ENCODE measurements at places on chromosomes 16 and 17.

- no peak for DNase-seq
Measured at GRCh38 chr17:56506349-56506748, 87.2 kb upstream of the NOG start.

DNA sequence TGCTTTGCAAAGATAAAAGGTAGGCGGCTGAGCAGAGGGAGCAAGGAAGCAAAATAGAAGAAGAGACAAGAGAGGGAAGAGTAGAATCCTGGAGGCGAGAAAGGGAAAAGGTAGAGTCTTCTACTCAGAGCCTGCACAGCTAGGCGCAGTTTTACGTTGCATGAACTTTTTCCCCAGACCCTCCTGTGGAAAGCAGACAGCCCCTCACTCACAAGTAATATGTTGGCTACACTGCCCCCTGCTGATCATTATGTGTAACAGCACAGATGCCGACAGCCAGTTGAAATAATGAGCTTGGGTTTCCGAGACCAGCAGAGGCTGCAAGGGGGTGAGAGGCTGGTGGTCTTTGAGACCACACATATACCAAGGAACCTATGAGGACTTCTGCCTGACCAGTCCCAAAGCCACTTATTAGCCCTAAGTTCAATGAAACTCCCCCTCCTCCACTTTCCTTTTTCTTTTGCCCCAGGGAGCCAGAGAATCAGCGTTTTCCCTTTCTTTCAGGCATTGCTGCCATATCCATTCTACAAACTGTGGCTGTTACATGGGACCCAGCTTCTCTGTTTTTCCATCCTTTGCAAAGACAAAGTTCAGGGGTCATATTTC, 22.5 kb upstream of the CMTR2 start:
- DNase-seq = peak; percentile 24

- DNase-seq = no peak
Measured at GRCh38 chr16:20944861-20945574, 44.4 kb downstream of the LYRM1 start.

DNA sequence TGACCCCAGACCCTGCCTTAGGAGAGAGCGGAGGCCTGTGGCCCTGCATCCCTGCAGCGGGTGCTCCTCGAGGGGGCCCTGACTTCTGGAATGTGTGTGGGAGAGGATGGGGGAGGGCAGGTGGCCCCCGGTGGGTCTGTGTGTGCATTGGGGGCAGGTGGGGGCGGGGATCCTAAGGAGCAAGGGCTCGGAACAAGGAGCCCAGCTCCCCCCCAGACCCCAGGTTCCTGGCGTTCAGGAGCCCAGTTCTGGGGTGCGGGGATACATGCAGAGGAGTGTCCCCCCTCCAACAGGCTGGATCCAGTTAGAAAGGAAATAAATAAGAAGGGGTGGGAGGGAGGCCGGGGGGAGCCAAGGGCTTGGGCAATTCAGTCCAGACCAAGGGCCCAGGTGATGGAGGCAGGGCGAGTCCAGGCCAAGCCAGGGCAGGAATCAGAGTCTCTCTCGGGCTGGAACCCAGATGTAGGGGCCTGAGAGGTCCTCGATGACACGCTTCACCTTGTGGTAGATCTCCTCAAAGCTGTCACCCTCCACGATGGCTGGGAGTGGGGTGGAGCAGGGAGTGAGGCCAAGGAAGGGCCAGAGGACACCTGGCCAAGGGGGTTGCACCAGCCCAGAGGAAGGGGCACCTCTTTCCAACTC, 11.2 kb upstream of the ASGR1 start:
- DNase-seq = no peak

DNA sequence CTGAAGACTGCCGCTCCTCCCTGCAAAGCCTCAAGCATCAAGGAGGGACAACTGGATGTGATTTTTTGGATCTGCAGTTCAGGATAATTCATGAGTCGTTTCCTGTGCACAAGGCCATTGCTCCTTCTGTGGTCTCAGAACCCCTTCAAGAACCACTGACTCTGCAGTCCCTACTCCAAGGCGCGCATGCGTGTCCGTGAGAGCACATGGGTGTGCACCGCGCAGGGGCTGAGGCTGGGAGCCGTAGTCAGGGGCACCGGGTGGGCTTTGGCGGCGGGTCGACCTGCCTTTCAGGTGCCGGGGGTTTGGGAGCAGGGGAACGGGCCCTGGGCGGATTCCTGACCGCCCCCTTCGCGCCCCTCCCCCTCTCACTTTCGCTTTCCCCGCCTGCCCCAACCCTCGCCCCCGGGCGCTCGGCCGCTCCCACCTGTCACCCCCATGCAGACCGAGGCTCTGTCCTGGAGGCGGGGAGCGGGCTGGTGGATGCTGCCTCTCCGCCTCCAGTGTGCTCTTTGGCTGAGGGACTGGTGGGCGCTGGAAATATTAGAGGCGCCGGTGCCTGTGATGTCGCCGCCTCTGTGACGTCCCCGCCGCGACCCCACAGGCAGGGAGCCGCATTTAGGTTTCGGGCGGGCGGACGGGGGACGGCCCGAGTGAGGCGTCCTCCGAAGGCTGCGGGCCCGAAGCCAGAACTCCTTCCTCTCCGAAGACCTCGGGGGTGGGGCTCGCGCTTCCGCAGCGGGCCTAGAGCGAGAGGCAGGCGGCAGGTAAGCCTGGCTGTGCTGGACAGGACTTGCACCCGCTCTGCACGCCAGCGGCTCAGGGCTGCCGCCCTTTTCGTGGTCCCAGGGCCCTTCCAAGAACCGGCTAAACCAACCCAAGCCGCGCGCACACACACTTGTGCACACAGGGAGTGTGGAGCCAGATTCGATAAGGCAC, at the start of gene SPATA32:
Gene SPATA32 (minus strand): TSS at position 518 of the 939 bp plus-strand sequence. CDS start 78 bp downstream, at position 440.
- no peak for DNase-seq

DNA sequence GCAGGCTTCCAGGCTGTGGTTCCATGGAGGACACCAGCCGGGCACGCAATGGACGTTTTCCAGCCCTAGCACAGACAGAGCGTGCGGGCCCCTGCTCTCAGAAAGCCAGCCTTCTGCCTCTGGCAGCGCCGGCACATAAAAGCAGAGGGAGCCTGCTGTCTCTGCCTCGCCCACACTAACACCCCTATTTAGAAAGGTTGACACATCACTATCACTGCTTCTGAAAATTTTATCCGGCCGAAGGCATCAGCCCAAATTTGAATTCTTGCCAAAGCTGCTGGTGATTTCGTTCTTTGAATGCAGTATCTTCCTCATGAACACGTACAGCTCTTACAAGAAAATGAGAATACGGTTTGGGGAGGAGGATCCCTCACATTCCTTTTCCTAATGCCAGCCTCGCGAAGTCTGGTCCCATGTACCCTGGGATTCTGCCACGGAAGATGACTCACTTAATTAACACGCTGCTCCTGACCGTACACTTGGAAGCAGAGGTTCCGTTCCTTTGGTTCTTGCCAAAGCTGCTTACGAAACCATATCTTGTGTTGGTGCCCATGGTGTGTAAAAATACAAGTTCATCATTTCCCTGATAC, 1.3 kb upstream of the RAB11FIP3 start:
- DNase-seq = peak; percentile 29

GRCh38 chr16:54331241-54332002, 44.8 kb upstream of the IRX3 start:
- DNase-seq = no peak

- no peak for DNase-seq
Measured at GRCh38 chr17:50589095-50589705, 28.7 kb downstream of the CACNA1G start.

GRCh38 chr17:1272701-1273100, 2.5 kb downstream of the BHLHA9 start:
- no peak for DNase-seq
